ENCODE measurements at places on chromosomes 11 and 22. TPM values are rescaled to one million over a fixed set of nuclear protein-coding genes. Genes with fewer than 3 reads are reported as not detected.

The NAALADL1 gene
- total RNA-seq = 8.5 TPM

The OR51E2 gene
- total RNA-seq = 100 TPM

The MS4A12 gene
- not detected for total RNA-seq

The YDJC gene
- 74.1 TPM for total RNA-seq

The TIMP3 gene
- total RNA-seq = 397 TPM

The SUSD2 gene
- 9.3 TPM for total RNA-seq

The MS4A6A gene
- 13.4 TPM for total RNA-seq

The KIRREL3 gene
- total RNA-seq = 0.28 TPM

The PTGDR2 gene
- 0.34 TPM for total RNA-seq

The KRTAP5-10 gene
- not detected for total RNA-seq

The PLA2G3 gene
- total RNA-seq = 0.23 TPM

The PAX6 gene
- total RNA-seq = not detected

The ISX gene
- 0.14 TPM for total RNA-seq

The BATF2 gene
- 1.5 TPM for total RNA-seq

The CASP1 gene
- 3.5 TPM for total RNA-seq

The PAMR1 gene
- total RNA-seq = 6.5 TPM

The TMEM86A gene
- 6.5 TPM for total RNA-seq

The MMP1 gene
- 1.2 TPM for total RNA-seq

The HTR3B gene
- not detected for total RNA-seq

The CCDC87 gene
- 0.82 TPM for total RNA-seq

The MYRF gene
- 0.77 TPM for total RNA-seq

The OR51I1 gene
- total RNA-seq = 1.1 TPM

The C1QTNF4 gene
- total RNA-seq = 13.0 TPM

The PANX2 gene
- 9.5 TPM for total RNA-seq

The CDC42EP1 gene
- 28.6 TPM for total RNA-seq

The FGF19 gene
- total RNA-seq = not detected

The FAM181B gene
- 0.85 TPM for total RNA-seq

The PHETA2 gene
- 11.2 TPM for total RNA-seq

The OR51B5 gene
- total RNA-seq = 2.5 TPM

The CARNS1 gene
- 1.0 TPM for total RNA-seq

The SLC35E4 gene
- total RNA-seq = 10.5 TPM

The LIMK2 gene
- 92.1 TPM for total RNA-seq

The C11orf42 gene
- 2.4 TPM for total RNA-seq

The SLC1A2 gene
- 1.5 TPM for total RNA-seq

The CALCB gene
- total RNA-seq = 0.18 TPM

The GAL gene
- total RNA-seq = 1.1 TPM

The KBTBD3 gene
- 7.3 TPM for total RNA-seq

The NNMT gene
- total RNA-seq = 63.2 TPM
